Neural progenitor cell (in vitro differentiated cells): ENCODE measurements at places on chromosomes 16 and 17.
A peak's percentile ranks its signal among the peaks of the same experiment; 100 is the strongest.

DNA sequence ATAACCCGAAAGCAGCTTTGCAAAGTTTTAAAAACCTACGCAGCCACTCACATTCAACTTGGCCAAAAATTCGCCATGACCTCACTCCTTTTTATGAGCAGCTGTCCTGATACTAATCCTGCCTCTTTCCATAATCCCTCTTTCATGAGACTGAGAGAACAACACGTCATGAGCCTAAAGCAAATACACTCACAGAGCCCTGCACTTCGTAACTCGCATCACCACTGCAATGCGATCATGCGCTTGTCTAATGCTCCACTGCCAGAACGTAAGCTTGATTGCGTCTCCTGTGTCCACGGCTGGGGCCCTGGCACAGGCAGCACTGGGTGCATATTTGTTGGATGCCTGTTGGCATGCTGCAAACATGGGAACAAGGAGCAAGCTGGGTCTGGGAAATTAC is 36.2 kb downstream of the CDRT4 start:
- no peak for DNase-seq

DNA sequence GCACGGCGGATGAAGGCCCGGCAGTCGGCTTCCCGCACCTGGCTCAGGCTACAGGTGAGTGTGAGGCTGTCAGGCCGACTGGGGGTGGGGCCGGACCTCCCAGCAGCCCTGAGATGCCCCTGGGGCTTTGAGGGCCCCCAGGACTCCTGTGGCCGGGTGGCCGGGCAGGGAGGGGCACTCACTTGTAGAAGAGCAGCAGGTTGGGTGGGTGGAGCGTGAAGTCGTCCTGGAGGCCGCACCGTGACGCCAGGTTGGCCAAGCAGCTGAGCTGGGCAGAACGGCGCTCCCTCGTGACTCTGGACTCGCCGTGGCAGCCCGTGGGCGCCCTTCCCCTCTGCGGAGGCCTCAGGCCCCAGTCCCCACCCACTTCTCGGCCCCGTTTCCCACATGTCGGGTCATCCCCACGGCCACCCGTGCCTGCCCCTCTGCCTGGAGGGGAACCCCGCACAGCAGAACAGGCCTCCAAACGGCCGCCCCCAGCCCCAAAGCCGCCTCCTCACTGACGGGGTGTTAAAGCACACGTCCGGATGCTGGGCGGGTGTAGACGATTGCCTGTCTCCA is 12.9 kb downstream of the RPUSD1 start:
- DNase-seq: no peak

DNA sequence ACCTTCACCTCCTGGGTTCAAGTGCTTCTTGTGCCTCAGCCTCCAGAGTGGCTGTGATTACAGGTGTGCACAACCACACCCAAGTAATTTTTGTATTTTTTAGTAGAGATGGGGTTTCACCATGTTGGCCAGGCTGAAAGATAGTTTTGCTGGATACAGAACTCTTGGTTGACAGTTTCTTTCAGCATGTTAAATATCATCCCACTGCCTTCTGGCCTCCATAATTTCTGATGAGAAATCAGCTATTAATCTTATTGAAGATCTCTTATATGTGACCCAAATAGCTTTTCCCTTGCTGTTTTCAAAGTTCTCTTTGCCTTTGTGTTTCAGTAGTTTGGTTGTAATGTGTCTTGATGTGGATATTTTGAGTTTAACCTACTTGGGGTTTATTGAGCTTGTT is 50.3 kb upstream of the BRD7 start:
- no peak for DNase-seq

GRCh38 chr16:2026461-2027023 is at the start of gene NHERF2:
Gene NHERF2 (plus strand): TSS chr16:2026902. CDS start chr16:2027006, 104 bp downstream.
- peak; percentile 74 for DNase-seq

- no peak for DNase-seq
Observed at GRCh38 chr17:27550291-27550930, 80.6 kb upstream of the LGALS9 start.

DNA sequence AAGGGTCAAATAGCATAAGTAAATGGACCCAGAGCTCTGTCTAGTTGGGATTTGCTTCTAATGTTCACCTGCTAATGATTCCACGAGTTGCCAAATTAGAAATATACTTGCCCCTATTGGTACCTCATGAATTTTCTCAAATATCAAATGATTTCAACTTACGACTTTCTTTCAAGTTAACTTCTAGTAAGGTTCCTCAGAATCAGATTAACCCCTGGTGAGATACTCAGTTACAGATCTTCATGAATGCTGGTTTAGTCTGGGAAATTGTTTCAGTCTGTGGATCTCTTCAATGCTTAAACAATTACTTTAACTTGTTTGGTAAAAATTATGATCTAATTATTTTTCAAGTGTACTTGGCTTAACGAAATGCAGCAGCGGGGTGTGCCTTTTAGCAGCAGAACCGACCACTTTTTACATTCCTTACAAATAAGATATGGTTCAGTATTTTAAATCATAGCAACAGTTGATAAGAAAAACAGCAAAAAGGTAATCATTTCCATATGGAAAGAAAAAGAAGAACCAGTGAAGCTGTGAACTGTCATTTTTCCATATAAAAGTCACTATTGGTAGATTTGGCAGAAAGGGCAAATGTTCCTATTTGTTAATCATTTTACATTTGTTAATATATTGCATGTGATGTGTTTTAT is 34.5 kb downstream of the TUBD1 start:
- DNase-seq: no peak

DNA sequence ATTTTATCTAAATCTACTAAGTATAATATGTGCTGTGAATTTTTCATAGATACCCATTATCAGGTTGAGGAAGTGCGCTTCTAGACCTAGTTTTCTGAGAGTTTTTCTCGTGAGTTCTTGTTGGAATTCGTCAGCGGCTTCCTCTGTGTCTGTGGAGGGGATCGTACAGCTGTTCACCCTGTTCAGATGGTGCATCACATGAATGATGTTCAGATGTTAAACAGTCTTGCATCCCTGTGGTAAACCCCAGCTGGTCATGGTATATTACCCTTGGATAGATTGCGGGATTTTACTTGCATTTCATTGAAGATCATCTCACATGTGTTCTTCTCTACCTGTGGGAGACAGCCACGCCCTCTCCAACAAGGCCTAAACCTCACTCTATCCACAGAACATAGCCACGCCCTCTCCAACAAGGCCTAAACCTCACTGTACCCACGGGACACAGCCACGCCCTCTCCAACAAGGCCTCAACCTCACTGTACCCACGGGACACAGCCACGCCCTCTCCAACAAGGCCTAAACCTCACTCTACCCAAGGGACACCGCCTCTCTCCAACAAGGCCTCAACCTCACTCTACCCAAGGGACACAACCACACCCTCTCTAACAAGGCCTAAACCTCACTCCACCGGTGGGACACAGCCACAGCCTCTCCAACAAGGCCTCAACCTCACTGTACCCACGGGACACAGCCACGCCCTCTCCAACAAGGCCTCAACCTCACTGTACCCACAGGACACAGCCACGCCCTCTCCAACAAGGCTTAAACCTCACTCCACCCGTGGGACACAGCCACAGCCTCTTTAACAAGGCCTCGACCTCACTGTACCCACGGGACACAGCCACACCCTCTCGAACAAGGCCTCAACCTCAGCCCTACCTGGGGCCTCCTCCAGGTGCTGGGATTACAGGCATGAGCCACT is 180.2 kb upstream of the CHMP6 start:
- DNase-seq: no peak

- DNase-seq: no peak
Observed at GRCh38 chr16:50802961-50803360, 61.1 kb downstream of the CYLD start.

- DNase-seq: no peak
Observed at GRCh38 chr17:17685775-17686291, 4.6 kb downstream of the RAI1 start.

DNA sequence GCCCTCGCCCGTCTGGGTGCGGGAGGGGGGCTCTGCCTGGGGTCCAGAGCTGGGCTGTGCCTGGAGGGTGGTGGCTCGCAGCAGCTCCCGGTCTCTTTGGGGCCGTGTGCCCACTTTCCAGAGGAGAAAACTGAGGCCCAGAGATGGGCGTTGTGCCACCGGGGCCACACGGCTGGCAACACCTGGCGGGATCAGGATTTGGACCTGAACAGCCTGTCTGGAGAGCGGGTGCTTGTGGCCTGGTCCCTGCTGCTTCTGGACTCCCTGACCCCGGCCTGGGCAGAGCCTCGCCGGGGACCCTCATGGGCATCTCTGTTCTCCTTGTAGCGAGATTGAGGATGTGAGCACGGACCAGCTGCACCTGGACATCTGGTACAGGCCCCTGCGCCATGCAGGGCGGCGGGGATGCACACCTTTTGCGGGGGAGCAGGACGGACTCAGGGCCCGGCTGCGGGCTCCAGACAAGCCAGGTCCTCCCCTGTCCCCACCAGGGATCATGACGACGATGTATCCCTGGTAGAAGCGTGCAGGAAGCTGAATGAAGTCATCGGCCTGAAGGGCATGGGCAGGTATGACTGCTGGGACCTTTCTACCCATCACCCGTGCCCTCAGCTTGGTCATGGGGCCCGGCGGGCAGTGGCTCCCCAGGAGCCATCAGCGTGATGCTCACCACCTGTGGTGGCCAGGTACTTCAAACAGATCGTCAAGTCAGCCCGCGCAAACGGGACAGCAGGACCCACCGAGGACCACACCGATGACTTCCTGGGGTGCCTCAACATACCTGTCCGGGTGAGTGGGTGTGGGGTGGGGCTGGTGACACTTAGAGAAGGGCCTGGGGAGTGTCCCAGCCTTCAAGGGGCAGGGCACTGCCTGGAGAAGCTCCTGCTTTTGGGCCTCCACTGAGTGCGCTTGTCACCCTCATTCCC is 8.3 kb downstream of the BAIAP3 start:
- DNase-seq: no peak

DNA sequence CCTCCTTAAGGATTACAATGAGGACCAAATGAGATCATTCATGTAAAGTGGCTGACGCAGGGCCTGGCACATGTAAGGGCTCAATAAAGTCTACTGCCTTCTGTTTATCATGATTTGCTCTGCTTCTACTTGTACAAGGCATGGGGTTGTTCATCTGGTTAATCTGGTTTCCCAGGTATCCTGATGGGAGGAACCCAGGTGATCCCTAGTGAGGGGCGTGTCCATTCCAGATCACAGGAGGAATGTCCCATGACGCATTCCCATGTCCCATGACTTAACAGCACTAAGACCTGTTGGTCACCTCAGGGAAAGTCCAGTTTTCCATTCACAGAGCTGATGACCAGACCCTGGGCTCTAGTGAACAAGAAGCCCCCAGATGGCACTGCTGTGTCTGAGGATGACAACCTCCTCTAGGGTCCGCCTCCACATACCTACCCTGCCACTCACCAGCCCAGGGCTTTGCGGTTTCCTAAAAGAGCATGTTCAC is 11.5 kb upstream of the TPPP3 start:
- DNase-seq: no peak

- no peak for DNase-seq
Observed at GRCh38 chr17:72244494-72244893, 123.7 kb downstream of the SOX9 start.

- DNase-seq: no peak
Observed at GRCh38 chr17:40872416-40872815, 5.4 kb upstream of the KRT12 start.

DNA sequence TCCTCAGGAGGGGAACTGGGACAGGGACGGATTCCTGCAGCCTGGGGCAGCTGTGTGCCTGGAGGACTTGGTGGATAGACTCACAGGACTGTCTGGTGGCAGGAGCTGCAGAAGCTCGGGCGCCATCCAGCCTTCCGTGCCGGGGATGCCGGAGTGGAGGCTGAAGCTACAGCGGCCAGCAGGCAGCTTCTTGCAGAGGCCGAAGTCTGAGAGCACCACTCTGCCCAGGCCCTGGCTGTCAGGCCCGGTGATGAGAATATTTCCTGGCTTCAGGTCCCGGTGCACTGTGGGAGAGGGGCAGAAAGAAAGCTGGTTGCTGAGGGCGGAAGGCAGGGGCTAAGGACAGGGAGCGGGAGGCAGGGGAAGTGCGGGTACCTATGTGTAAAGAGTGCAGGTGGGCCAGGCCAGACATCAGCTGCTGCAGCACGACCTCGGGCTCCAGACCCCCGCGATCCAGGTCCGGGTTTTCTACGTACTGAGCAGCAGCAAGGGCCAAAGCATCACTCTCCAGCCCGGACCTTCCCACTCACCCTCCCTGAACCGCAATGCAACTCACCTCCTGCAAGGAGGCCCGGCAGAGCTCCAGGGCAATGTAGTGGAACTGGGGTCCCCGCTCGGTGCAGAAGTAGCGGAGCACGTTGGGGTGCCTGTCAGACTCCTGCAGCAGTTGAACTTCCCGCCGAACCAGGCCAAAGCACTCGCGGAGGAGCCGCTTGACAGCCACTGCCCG is 16.1 kb downstream of the PLK1 start:
- peak; percentile 83 for DNase-seq
